ENCODE measurements at places on chromosomes 3 and 15.
A peak's percentile ranks its signal among the peaks of the same experiment; 100 is the strongest.

- no peak for DNase-seq
These were observed 338.2 kb upstream of the SLCO3A1 start for GRCh38 chr15:91515188-91515754.

DNA sequence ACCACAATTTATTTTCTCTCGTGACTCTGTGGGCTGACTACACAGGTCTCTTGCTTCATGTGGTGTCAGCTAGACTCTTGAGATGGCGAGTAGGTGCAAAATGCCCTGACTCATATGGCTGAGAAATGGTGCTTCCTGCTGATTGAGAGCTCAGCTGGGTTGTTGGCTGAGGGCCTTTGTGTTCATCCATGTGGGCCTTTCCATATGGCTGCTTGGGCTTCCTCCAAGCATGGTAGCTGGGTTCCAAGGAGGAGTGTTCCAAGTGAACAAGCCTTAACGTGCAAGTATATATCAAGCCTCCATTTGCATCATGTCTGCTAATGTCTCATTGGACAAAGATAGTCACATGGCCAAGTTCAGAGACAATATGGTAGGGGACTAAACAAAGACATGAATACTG is 164.0 kb downstream of the PDCD6IP start:
- DNase-seq: no peak

DNA sequence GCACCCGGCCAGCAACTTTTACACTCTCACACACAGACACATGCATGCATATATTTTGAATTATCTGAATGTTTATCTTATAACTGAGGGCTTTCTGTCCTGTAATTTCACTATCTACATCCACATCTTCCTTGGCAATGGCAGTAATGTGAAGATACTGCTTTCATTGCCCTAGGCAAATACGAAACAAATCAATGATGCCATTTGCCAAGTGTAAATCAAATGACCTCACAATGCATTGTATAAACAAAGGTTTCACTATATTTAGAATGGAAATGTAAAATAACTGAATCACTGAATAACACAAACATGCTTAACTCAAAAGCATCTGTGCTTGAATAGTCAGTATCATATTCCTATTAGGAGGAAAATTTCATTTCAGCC is 455.6 kb downstream of the TBL1XR1 start:
- no peak for DNase-seq

DNA sequence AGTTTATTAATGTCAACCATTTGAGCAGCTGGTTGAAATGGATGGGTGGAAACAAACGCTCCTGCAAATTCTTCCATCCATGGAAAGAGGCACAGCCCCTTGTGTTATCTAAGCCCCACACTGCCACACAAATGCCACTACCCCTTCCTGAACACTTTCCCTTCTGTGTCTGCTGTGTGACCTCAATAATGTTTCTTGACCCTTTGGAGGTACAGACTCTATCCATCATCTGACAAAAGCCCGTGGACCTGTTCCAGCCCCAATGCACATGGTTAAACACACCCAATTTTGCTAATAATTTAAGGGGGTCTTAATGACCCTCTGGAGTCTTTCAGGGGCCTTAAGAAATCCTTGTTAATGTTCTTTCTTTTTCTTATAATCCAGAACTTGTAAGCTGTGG is 482.2 kb upstream of the CFAP20DC start:
- no peak for DNase-seq

DNA sequence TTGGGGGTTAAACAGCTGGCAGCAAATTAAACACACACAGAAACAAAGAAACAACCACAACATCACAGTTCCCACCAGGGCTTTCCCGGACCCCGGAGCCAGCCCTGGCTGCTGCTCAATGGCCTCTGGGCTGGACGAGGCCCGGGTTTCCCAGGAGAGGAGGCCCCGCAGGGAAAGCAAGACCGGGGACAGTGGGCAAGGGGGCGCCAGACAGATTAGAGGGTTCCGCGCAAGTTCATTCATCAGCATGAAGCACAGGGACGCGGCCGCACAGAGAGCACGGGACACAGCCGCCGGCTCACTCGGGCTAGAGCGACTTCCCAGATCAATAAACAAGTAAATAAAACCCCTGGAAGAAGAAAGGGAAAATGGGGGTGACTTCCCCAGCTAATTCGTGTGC is 66.4 kb upstream of the RPL32 start:
- DNase-seq: no peak

- DNase-seq: no peak
These were observed 190.0 kb downstream of the EFHB start for GRCh38 chr3:19744047-19744446.

GRCh38 chr15:43285609-43286037 is 18.9 kb upstream of the TGM5 start:
- no peak for DNase-seq

DNA sequence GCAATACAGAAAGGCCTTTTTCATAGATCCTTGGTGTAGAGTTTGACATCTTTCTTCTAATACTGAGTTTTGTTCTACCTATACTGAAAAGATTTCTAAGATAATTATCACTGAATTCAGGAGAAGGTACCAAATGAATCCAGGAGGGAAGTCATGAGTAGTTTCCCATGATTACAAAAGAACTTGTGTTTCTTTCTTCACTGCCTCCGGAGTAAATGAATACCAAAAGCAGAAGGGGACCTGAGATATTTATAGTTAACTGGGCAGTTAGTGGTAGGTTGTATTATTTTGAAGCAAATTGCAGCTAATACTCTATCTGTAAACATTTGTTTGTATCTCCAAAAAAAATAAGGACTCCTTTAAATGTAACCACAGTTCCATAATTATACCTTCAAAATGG is 175.4 kb downstream of the SUCNR1 start:
- no peak for DNase-seq

DNA sequence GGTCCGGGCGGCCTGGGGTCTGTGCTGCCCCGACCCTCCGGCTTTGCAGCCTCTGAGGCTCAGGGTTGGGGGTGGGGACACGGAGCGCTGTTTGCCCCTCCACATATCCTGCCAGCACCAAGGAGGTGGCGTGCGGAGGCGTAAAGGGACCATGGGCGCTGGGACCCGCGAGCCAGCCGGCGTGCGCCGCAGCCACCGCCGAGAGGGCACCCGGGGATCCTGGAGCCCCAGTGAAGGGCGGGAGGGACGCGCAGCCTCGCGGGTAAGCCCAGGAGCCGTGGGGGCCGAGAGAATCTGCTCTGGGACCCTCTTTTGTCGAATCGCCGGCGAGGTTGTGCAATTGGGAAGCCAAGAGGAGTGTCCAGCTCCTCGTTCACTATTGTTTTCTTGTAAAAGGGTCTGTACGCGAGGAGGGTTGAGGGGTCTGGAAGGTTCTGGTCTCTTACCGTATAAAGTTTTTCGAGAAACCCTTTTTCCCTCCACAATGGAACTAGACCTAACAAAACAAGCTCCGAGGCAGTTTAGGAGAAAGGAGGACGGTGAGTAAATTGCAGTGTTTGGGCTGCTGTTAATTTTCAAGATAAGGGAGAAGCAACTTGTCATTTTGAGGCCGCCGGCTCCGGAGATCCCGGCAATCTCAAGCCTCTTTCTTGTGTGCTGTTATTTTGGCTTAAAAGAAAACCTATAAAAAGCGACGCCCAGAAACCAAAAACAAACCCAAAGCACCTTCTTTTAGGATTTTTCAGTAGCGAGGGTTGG is 29.9 kb upstream of the ST3GAL6 start:
- DNase-seq: no peak

DNA sequence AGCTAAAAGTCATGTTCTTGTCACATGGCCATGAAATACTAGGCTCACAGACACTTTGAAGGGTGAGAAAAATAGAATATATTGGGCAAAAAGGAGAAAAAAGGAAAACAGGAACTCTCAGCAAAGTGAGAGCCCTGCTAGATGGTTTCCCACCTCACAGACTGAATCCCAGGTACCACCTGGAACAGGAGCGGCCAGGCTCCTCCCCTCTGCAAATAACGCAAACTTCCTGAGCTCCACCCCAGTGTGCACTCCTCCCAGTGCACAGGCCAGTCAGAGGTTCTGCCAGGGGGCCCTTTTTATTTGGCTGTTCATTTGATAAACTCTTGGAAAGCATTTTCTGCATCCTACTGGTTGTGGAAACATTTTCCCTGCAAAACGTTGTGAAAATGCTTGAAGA is 780.4 kb downstream of the TBL1XR1 start:
- no peak for DNase-seq

DNA sequence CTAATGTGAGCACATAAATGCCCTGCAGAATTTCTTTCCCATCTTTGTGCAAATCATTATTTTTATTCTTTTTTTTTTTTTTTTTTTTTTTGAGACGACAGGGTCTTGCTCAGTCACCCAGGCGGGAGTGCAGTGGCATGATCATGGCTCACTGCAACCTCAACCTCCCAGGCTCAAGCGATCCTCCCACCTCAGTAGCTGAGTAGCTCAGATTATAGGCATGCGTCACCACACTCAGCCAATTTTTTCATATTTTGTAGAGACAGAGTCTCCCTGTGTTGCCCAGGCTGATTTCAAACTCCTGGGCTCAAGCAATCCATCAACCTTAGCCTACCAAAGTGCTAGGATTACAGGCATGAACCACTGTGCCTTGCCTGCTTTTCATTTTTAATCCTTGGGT is 22.9 kb downstream of the DAG1 start:
- DNase-seq: no peak

DNA sequence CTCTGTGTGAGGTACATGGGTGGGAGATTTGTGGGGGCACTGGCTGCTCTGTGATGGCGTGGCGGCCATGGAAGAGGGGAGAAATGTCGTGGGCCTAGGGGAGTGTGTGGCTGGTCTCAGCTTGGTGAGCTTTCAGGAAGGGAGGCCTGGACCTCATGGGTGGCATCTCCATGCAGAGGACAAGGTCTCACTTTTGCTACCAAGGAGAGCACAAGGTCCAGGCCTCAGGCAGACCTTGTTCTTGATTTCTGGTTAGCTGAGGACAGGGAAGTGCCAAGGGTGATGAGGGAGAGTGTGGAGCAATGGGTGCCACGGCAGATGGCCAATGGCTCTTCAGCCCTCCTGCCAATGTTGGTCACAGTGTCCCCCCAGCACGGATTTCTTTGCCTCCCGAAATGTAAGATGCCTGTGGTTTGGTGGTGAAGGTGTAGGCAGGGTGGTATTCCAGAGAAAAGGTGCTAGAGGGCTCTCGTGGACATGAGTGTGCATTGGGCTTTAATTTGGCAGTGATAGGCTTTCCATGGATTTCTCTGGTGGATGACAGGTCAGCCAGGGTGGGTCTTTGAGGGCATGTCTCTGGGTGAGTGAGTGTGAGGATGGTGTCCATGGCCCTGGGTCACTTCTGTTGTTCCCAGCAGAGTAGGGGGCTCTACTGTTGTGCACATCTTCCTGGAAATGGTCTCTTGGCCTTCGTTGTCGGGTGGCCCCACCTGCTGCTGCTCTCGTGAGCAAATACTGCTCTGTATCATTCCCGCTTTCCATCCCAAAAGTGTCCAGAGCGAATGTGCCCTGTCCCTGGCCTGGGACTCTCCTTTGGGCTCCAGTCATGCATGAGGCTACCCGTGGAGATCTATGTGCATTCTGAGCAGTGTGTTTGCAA is 108.0 kb downstream of the SNRPN start:
- no peak for DNase-seq

- no peak for DNase-seq
These were observed 2.4 kb downstream of the NMNAT3 start for GRCh38 chr3:139675327-139675726.

- no peak for DNase-seq
These were observed 309.8 kb downstream of the GBE1 start for GRCh38 chr3:81451611-81452010.

DNA sequence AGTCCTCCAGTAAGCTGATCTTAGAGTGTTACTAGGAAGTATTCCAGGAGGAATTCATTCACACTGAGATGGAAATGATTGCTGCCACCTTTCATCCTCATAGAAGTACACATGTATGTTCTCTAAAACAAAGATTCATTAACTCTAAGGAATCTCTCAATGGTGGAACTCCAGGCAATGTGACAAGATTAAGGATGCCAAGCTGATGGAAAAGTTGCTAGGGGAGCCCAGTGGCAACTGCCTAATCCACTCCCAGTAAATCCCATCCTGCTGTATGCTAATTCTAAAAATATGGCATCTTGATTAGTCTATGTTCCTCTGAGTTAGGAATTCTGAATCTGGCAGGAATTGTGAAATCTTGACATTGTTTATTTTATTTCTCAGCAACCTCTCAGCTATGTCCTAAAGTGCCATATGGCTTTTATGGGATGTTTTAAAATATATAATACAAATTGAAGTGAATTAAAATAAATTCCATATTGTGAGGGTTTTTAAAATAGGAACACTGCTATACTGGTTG is 210.0 kb upstream of the TRIM42 start:
- no peak for DNase-seq

DNA sequence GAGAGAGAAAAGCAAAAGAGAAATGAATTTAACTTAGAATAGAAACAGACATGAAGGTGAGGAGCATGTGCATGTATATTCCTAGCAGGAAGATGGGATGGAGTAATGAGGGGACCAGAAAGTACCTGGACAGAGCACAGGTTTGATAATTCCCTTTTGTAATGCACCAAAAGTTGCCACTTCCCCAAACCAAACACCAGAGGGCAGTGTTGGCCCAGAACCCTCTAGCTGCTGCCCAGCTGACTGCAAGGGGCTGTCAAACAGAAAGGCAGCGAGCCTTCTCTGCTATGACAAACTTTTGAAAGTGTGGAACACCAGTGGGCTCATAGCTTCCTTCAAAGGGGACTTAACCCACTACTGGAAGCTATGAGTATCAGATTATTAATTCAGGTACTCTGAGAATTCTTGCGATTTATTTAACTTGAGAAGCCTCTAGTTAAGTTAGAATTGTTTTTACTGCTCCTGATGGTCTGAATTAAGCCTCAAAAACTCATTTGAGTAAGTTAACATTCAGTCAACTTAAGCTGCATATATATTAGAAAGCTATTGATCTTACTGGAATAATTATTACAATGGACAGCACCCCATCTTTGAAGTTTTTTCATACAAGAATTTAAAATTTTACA is 234.9 kb downstream of the NEK10 start:
- peak; percentile 12 for DNase-seq

DNA sequence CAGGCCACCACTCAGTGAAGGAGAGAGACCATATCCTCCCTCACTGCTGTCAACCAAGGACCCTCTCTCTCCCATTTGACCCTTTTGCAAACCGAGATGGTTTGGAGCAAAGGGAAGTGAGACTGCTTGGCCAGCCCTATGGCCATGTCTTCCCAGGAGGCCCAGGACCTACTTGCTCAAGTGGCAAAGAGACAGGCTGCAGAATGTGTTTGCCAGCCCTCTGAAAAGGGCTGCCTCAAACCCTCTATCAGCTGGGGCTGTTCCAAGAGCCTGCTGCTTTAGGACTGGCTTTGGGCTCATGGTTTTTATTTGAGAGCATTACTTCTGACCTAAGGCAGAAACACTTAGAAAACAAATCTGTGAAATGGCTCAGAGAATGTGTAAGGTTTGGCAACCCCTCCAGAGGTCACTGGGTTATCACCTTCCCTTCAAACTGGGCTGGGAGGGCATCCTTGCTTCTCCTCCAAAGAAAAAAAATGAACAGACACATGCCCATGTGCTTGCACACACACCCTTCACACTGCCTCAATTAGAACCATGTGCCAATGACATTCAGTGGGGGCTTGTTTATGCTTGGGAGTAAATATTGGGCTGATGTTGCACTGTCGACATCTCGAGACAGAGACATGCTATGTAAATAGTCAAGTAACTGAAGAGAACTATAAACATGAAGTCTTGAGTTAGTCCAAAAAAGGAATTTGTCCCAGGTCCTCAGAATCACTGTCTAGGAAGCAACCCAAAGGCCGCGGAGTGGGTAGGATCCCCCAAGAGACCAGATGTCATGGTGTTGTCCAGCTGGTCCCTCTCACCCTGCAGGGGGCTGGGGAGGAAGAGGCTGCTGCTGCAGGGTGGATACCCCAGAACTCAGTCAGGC is 49.8 kb upstream of the CTDSPL start:
- DNase-seq: no peak

GRCh38 chr3:185423178-185423577 is 60.2 kb downstream of the MAP3K13 start:
- DNase-seq: no peak
